ENCODE measurements at places on chromosomes 4 and X.

DNA sequence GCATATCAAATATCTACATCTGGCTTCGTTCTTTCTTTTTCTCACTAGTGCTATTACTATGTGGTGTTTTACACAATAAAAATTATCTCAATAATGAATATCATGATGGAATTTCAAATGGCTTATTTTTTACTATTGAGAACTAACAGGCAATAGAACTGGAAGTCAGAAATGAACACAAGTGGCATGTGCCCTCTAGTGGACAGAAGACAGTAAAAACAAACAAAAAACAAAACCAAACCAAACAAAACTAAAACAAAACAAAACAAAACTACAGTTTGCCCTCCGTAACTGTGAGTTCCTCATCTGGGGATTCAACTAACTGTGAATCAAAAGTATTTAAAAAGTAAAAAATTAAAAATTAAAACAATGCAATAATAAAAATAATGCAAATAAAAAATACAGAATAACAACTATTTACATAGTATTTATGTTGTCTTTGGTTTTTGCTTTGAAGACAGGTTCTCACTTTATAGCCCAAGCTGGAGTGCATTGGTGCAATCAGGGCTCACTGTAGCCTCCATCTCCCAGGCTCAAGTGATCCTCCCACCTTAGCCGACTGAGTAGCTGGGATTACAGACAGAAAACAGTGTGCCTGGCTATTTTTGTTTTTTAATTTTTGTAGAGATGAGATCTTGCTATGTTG, 195.6 kb upstream of the TACR3 start:
- no peak for DNase-seq

GRCh38 chr4:177155454-177155853, 154.2 kb upstream of the NEIL3 start:
- DNase-seq: no peak

- no peak for DNase-seq
Observed at GRCh38 chr4:118939169-118939783, 50.6 kb downstream of the SYNPO2 start.

DNA sequence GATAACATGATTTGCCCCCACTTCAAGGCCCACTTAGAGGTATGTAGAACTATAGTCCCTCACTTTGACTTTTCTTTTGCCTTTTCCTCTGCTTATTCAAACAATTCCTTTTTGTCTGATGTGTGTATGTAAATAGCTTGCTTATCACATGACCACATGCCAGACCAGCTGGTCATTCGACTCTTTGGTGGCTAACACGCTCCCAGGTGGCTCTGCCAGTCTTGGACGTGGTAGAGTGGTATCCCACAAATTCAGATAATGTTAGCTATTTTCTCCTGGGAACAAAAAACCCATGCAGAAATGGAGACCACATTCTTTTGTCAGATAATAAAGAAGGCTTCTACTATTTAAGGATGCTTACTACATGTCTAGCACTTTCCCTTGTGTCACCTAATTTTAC, 47.9 kb downstream of the ARHGAP24 start:
- DNase-seq: no peak

GRCh38 chrX:108811891-108812290, 75.5 kb upstream of the IRS4 start:
- no peak for DNase-seq

- DNase-seq: no peak
Observed at GRCh38 chr4:173837517-173837916, 307.5 kb upstream of the HAND2 start.

DNA sequence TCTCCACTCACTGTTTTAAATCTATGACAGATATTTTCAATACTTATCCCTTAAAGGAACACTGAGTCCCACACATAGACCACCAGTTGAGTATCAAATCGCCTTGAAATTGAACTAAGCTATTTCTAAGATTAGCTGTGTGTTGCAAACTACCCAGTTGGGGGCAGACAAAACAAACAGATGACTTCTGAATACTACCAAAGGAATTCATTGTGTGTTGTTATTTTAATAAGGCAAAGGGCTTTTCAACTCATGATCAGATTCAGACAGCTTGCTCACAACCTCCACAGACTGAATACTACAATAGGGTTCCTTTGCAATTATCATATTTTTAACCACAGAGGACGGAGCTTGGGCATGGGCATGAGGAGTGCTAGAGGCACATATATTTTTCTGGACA, 283.0 kb upstream of the GPC4 start:
- DNase-seq: no peak

- no peak for DNase-seq
Observed at GRCh38 chr4:1777822-1778641, 15.1 kb upstream of the FGFR3 start.

- peak; percentile 24 for DNase-seq
Observed at GRCh38 chr4:152535360-152535902, 461 bp downstream of the FBXW7 start.

DNA sequence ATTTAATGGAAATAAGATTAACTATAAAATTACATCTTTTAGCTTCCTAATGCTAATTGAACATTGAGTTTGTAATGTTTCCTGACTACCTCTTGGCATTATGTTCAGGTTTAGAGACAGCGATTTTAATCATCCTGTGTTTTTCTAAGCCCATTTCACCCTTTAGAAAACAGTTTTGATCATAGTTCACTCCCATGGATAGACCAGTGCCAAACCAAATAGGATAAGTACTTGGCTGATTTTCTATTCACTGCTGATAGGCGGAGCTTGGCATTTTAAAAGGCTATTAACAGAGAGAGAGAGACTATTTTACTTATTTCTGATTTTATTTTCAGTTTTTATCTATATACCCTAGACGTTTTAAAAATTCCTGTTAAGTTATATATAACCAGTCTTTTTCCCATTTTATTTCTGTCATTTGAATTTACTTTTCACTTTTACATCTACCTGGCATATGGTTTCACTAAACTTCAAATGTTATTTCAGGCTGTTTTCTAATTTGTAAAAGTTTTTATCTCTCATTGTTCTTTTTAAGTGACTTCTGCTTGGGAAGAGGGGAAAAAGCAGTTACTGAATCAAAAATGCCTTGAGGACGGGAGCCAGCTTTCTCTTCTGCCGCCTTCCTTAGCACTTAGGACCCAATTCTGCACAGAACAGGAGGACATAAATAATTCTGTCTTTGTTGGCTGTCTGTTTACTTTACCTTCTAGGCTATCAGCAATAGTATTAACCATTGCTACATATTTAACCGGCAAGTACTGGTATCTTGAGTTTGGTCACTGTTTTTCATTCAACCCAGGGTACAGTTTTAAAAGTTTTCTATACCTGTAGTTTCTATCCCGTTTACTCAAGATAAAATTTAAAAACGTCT, 46.4 kb downstream of the SGMS2 start:
- DNase-seq: no peak

GRCh38 chrX:5829060-5829459, 399.6 kb downstream of the NLGN4X start:
- no peak for DNase-seq

- DNase-seq: no peak
Observed at GRCh38 chr4:64248186-64248585, 161.1 kb downstream of the TECRL start.

DNA sequence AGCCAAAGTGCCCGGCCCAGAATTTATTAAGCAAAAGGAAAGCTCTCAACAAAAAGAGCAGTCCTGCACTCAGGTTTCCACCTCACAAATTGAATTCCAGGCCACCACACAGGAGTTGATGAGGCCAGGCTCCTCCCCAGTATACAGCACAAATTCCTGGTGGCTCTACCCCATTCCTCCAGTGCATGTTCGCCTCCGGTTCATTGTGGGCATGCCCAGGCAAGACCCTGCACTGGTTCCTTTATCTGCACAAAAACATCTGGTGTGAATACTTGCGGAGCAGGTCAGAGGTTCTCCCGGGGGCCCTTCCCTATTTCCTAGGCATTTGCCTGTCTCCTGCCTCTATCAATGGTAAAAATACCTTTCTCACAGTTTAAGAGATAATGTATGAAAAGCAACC, 195.2 kb upstream of the ANXA10 start:
- no peak for DNase-seq

GRCh38 chrX:140360284-140360683, 144.6 kb downstream of the SOX3 start:
- DNase-seq: no peak

DNA sequence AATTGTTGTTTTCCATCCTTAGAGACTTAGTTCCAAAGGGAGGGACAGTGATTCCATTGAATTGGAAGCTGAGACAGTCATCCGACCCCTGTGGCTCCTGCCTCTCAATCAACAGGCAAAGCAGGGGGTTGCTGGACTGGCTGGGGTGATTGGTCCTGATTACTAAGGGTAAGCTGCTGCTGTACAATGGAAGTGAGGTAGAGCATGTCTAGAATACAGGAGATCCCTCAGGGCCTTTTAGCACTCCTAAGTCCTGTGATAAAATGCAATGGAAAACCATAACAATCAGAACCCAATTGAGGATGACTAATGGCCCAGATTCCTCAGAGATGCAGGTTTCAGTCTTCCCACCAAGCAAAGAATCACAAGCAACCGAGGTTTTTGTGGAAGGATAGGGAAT, 127.6 kb downstream of the AASDH start:
- DNase-seq: no peak

GRCh38 chr4:155548173-155548572, 118.5 kb upstream of the GUCY1A1 start:
- DNase-seq: no peak

- DNase-seq: no peak
Observed at GRCh38 chr4:38967260-38968095, 64.7 kb downstream of the TMEM156 start.

- DNase-seq: no peak
Observed at GRCh38 chr4:36303426-36304137, 22.2 kb downstream of the DTHD1 start.

- no peak for DNase-seq
Observed at GRCh38 chr4:113080050-113080449, 30.6 kb downstream of the ANK2 start.

GRCh38 chrX:37958525-37959211, 47.7 kb upstream of the SYTL5 start:
- DNase-seq: no peak

- DNase-seq: no peak
Observed at GRCh38 chrX:119375561-119375960, 23.6 kb upstream of the SLC25A43 start.

- no peak for DNase-seq
Observed at GRCh38 chr4:24824720-24825119, 29.3 kb downstream of the SOD3 start.

- DNase-seq: no peak
Observed at GRCh38 chrX:10931976-10932375, 179.2 kb upstream of the HCCS start.

- DNase-seq: no peak
Observed at GRCh38 chr4:119729835-119730670, 101.4 kb upstream of the PDE5A start.

GRCh38 chr4:138599965-138600364, 357.8 kb upstream of the SLC7A11 start:
- no peak for DNase-seq

GRCh38 chr4:110902500-110902899, 279.6 kb upstream of the PITX2 start:
- no peak for DNase-seq

- DNase-seq: no peak
Observed at GRCh38 chr4:152247271-152247975, 288.5 kb downstream of the FBXW7 start.

DNA sequence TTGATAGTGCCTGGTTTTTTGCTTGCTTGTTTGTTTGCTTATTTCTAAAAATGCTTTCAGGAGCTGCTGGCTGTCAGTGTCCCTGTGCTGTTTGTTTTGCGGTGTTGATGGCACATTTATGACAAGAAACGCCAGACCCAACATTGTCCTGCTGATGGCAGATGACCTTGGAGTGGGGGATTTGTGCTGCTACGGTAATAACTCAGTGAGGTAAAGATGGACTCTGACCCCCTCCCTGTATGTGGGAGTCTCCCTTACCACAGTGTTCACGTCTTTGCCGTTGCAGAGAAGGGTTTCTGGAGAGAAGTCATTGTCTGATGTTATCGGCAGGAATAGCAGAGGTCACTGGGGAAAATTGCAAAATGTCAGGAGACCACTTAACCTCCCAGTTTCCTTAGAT, at the start of gene ARSH:
ARSH (plus strand) TSS at position 52 of the 400 bp plus-strand sequence; CDS start at position 119, 67 bp downstream.
- no peak for DNase-seq

GRCh38 chrX:67893931-67894330, 350.1 kb downstream of the AR start:
- DNase-seq: no peak

- DNase-seq: no peak
Observed at GRCh38 chrX:96361844-96362243, 322.8 kb upstream of the DIAPH2 start.

- no peak for DNase-seq
Observed at GRCh38 chr4:81220271-81220670, 5.2 kb upstream of the PRKG2 start.

GRCh38 chr4:2795893-2796848, 3.3 kb downstream of the SH3BP2 start:
- DNase-seq: no peak

GRCh38 chr4:187865914-187866313, 129.7 kb upstream of the ZFP42 start:
- DNase-seq: no peak

DNA sequence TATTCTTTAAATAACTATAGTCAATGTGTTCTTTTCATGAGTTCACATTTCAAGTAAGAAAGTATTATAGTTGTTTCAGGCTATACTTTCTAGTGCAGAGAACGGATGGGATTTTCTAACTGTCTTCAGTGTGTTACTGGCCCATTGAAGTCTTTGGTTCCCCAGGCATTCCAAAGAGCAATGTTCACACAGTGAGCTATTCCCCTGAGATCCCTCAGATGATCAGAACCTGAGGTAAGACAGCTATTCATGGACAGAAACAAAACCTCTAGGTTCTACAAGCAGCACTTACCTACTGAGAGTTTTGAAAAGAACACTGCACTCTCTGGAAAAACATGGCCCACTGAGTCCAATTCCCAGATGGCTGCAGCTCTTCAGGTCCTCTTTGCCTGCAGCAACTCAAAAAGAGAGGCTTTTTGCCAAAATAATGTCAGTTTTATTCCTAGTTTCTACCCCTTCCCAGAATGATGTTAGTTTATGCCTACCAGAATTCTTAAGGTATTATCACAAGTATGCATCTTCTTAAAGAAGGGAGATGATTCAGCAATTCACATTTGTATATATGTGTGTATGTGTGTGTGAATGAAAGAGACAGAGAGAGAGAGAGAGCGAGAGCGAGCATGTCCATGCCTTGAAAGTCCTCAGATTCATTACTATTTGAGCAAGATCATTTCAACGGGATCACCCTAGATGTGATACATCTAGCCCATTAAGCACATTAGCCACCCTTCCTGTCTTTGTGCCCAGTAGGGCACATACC, 146.1 kb downstream of the PDHA2 start:
- no peak for DNase-seq
